ENCODE measurements at places on chromosomes 7 and 10.
A peak's percentile ranks its signal among the peaks of the same experiment; 100 is the strongest.

- no peak for DNase-seq
These were observed 53.4 kb downstream of the TNS3 start for GRCh38 chr7:47528471-47528870.

GRCh38 chr7:46566097-46566774 lies 645.2 kb upstream of the IGFBP3 start:
- no peak for DNase-seq

DNA sequence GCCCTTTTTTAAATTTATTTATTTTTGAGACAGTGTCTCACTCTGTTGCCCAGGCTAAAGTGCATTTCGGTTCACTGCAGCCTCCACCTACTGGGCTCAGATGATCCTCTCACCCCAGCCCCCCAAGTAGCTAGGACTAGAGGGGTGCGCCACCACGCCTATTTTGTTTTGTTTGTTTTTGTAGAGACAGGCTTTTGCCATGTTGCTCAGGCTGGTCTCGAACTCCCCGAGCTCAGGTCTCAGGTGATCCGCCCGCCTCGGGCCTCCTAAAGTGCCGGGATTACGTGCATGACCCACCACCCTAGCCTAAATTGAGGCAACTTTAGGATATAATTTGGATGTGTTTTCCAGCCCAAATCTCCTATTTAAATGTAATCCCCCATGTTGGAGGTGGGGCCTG lies 805 bp downstream of the ZNF736 start:
- no peak for DNase-seq

DNA sequence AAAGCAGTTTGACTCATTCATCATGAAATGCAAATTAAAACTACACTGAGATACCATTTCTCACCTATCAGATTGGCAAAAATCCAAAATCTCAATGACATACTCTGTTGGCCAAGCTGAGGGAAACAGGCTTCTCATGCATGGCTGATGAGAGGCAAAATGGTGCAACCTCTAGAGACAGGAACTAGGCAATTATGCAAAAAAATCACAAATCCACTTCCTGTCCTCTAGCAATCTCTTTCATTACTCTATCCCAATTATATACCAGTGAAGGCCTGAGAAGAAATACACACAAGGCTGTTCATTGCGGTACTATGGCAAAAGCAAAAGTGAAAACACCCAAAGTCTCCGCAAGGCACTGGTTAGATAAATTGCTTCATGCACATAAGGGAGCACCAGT lies 25.9 kb upstream of the PTPRN2 start:
- no peak for DNase-seq

DNA sequence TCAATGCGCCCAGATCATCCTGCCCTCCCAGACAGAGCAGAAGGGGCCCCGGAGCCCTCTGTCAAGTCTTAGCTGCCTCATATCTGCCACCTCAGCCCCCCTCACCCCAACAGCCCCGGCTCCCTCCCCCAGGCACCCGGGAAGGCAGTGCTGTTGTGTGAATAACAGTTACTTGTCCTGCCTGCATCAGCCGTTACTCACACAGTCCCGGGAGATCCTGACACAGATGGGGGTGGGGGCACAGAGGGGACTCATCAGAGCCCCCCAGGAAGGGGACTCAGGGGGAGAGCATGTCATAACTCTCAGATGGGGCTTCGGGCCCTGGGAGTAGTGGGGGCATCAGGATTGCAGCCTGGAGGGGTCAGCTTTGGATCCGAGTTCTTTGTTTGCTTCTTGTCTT lies 12.4 kb upstream of the SERPINE1 start:
- no peak for DNase-seq

GRCh38 chr7:139203992-139204391 lies 27.0 kb upstream of the UBN2 start:
- no peak for DNase-seq

DNA sequence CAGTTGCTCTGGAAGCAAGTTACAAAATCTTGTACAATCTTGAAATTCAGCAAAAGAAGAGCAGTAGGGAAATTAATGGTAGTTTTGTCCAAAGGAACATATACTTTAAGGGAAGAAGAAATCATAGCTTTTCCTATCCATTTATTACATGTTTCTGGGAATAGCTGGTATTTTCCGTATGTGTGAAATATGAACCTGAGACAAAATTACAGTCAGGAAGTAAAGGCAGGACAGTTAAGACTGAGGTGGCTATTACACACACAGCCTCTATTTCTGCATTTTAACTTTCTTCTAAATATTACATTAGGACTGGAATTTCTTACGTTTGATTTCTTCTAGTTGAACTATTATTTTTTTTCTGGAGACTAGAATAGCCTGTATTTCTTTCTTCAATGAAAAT lies 1197.3 kb downstream of the SORCS3 start:
- no peak for DNase-seq

GRCh38 chr7:17234030-17234397 lies 64.4 kb upstream of the AHR start:
- peak; percentile 12 for DNase-seq

DNA sequence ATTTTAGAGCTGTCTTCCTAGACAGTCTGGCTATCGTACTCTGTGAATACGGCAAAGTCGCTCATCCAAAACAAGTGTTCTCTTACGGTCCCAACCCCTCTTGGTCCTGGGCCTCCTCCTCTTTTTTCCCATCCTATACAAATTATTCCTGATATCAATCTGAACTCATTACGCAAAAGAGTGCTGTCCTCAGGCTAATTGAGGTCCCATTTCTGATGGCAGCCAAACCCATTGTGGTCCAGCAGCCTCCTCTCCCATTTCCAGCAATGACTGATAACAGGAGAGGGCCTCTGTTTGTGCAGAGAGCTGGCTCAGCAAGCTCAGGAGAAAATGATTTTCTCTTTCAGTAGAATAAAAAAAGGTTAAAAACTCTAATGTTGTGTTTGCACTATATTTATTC lies 203.4 kb upstream of the GHITM start:
- DNase-seq: no peak

DNA sequence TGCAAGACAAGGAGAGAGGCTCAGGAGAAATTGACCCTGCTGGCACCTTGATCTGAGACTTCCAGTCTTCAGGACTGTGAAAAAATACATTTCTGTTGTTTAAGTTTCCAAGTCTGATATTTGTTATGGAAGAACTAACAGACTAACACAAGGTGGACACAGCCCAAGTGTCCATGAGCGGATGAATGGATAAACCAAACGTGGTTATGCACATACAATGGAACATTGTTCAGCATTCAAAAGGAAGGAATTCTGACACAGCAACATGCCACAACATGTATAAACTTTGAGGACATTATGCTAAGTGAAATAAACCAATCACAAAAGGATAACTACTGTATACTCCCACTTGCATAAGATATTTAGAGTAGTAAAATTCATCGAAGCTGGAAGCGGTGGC lies 76.5 kb downstream of the FAM13C start:
- no peak for DNase-seq

DNA sequence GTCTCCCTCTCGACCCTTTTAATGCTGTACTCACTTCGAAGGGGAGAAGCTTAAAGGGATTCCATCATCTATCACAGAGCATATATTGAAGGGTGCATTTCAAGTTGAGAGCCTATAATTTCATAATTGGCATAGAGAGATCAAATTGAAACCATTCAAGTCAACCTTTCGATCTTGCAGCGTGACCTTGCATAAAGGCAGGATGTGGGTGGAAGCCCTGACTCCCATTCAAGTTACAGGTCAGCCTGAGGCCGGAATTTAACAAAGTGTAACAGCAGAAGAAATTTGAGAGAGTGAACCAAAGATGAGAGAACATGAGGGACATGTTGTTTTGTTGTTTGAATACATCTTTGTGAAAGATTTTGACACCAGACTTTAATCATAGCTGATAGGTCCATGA lies 195.3 kb upstream of the TPK1 start:
- DNase-seq: no peak

- no peak for DNase-seq
These were observed 37.9 kb upstream of the AFAP1L2 start for GRCh38 chr10:114442091-114442630.

GRCh38 chr10:93039721-93040120 lies 20.9 kb upstream of the CYP26C1 start:
- DNase-seq: peak; percentile 50

DNA sequence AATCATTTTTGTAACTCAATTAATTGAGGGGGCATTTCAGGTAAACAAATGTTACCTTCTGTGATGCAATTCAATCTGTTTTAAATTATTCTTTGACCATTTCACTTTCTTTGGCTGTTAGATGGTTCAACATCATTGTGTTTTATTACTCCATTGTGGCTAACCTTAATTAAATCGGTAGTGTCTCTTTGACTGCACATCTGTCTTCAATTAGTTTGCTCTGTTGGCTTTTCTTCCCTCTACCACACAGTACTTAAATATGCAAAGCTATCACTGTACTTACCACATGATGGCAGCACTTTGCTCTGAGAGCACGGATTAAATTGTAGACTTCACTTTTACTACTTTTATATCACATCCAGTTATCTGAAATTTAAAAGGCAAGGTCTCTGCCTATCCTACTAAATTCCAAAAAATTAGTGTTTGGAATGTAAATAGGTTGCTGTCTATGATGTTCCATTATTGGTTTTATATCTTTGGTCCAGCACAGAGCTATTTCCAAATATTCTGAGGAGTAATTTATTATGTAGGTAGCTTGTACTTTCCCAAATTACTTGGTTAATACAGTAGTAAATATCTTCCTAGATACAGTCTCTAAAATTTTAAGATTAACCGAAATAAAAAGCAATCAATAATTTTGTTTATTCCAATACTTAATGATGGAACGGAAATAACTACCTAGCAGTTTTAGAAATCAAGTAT lies 352.0 kb downstream of the PCLO start:
- no peak for DNase-seq

DNA sequence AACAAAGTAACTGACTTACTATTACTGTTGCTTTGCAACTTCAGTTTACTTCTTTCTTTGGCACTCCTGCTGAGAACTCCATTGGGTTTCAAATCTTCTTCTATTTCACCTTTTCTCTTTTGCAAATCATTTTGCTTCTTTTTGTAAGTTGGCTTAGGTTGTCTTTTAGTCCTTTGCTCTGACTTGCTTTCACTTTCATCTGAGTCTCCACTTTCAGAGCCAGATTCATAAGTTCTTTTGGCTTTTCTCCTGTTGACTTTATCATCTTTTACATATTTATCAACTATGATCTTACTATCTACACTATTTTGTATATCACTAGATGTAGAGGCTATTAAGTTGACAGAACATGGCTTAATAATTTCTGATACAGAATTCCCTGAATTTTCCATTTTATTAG lies 73.4 kb downstream of the NRBF2 start:
- no peak for DNase-seq

DNA sequence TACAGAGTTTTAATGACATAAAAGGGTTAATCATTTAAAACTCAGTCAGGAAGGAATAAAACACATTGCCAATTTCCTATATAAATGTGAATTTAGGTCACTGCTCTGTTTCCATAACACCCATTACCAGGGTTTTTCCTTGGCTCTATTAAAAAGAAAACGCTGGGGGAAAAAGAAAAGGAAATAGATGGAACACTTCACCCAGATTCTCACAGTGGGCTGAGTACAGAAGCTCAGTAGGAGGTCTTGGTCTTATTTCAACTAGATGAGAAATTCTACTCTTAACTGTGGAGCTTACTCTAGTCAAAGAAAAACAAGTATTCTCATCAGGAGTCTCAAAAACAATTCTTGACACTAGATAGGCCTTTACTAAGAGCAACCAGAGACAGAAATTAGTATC lies 36.5 kb downstream of the GLUD1 start:
- DNase-seq: no peak

DNA sequence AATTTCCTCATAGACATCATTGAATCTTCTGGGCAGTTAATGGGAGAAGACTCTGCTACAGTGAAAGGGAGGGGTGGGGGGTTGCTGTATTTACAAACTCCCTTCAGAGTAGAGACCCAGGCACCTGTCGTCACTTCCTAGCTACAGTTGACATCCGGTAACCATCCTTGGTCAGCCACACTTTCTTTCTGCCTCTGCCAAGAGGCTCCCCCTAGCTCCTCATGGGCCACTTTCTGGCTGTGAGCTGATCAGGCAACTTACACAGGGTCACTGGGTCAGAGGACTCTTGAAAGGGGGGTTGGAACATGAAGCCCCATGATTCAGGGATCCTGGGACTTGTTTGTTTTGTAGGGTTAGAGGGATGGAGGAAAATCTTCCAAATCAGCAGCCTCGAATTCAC lies 1.2 kb downstream of the TECPR1 start:
- no peak for DNase-seq

GRCh38 chr10:68566351-68566750 lies 6.2 kb downstream of the TET1 start:
- DNase-seq: no peak

- no peak for DNase-seq
These were observed 118.8 kb upstream of the SFMBT2 start for GRCh38 chr10:7529638-7530037.

DNA sequence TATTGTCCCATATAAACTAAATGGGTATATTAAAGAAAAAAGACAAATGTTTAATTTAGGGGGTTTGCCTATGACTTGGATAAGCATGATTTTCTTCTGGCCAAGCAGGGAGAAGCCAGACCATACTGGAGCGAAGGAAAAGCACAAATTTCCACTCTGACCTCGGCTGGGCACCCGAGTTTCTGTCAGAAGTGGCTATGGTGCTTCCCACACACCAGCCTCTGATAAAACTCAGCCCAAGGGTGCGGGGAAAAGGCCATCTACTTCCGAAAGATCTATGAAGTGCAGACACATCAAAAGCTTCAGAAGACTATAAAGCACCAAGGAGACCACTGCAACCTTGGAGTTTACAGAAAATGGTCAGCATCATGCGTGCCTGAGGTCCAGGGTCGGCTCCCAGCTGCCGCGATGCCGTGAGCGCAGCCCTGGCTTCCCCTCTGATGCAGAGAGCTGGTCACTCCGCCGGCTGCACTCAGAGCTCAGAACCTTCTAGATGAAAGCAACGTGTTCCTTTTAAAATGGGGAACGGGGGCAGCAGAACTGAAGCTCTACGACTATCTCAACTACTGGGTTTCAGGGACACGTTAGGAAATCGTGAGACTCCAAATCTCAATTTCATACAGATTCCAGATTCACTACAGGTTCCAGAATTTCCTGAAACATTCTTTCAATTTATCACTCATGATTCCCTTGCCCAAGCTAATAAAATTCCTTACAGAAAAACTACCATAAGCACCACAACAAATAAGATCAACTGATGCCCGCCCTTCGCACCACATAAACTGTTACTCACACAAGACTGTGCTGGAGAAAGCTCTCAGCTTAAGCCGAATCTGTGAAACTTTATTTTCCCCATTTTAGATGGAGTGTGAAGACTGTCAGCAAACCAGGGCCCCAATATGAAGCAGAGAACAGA lies 84.5 kb downstream of the DIP2C start:
- DNase-seq: no peak

GRCh38 chr7:47943676-47944474 lies 4.4 kb downstream of the PKD1L1 start:
- DNase-seq: no peak

- no peak for DNase-seq
These were observed 225.2 kb upstream of the PRSS58 start for GRCh38 chr7:142482891-142483658.

DNA sequence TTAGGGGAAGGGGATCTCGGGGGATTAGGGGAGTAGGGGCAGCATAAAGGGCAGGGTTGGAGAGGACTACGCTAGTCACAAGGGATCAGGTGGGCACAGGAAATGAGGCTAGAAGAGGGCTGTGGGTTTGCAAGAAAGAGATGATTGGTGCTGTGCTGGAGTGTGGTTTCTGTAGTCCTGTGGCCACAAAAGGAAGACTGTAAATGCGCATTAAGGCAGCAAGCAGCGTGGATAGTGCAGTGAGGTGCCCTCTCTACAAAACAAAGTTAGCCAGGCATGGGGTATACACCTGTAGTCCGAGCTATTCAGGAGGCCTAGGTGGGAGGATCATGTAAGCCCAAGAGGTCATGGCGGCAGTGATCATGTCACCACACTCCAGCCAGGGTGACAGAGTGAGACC lies 212.1 kb downstream of the MLLT10 start:
- no peak for DNase-seq

Measured in bone marrow (tissue), 2 donors.